ENCODE measurements at places on chromosomes 6 and 20.

GRCh38 chr20:53220482-53221307, 248.5 kb downstream of the TSHZ2 start:
- DNase-seq, result no peak

- DNase-seq, result no peak
Observed at GRCh38 chr6:99064834-99065233, 117.1 kb upstream of the FBXL4 start.

GRCh38 chr6:17167327-17167979, 65.6 kb downstream of the STMND1 start:
- no peak for DNase-seq

DNA sequence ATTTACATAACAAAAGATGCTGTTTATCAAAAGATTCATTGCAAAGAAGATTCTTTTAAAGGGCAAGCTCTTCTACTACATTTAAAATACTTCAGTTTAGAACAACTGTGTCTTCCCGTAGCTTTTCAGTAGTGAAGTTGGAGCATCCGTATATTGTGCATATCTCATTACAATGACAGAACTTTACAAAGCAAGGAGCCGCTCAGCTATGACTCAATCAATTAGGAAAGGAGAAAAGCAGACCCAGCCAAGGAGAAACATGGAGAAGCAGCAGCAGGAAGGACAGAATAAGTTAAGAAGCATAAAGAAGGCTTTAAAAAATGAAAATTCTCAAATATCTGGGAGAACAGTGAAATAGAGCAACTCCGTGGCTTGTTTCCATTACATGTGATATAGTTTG, 132.6 kb upstream of the SMLR1 start:
- DNase-seq, result no peak

- peak; percentile 47 for DNase-seq
Observed at GRCh38 chr6:166244353-166245045, 63.7 kb downstream of the PRR18 start.

DNA sequence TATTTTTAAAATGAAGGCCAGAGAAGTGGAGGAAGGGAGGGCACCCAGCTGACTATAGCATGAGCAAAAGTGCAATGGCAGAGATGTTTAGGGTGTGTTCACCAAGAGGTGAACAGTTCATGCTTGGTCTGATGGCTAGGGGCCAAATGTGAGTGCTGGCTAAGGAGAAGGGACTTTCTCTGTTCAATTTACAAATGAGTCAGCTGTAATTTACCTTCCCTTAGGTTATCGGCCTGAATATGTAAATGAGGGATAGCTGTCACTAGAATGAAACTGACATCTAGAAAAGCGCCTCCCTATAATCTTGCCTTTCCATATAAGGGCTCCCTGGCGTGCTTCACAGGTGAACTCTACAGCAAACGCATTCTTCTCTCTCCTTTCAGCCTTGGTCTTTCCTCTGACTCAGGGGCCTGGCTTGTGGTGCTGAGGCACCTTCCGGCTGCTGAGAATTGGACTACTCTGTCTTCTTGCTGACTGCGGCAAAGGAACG, 114.7 kb upstream of the BACH2 start:
- DNase-seq, result peak; percentile 35

- peak; percentile 46 for DNase-seq
Observed at GRCh38 chr20:44990425-44990824, 24.1 kb downstream of the STK4 start.

GRCh38 chr6:85465762-85466161, 15.9 kb downstream of the NT5E start:
- DNase-seq, result no peak

- no peak for DNase-seq
Observed at GRCh38 chr20:3547906-3548305, 77.1 kb downstream of the ATRN start.

- peak; percentile 88 for DNase-seq
Observed at GRCh38 chr20:43749734-43750294, 23.0 kb upstream of the GTSF1L start.

DNA sequence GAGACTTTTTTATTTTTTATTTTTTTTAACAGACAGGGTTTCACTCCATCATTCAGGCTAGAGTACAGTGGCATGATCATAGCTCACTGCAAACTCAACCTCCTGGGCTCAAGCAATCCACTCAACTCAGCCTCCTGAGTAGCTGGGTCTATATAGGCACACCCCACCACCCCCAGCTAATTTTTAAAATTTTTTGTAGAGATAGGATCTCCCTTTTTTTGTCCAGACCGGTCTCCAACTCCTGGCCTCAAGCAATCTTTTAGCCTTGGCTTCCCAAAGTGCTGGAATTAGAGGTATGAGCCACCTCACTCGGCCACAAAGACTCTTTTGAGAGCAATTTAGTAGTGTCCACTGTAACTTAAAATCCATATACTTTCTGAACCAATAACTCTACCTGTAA, 103.3 kb upstream of the DST start:
- no peak for DNase-seq

DNA sequence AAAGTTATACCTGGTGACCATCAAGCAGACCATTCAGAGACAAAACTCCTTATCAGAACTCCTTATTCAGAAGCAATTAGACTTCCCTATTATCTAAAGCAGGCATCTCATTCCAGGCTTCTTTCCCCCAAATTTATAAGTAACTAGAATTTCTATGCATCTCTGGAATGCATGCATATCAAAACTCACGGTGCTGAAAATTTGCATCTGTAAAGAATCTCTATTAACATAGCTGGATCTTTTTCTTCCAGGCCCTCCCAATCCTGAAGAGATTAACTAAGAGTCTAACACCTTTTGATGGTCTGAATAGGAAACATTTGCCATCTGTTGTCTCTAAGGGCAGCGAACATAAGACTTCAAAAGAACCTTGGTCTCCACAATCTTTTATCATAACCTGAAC, 22.8 kb upstream of the SLC52A3 start:
- no peak for DNase-seq

GRCh38 chr6:148945301-148946021, 198.6 kb downstream of the UST start:
- DNase-seq, result no peak

- DNase-seq, result no peak
Observed at GRCh38 chr6:1695546-1696462, 86.1 kb downstream of the FOXC1 start.

DNA sequence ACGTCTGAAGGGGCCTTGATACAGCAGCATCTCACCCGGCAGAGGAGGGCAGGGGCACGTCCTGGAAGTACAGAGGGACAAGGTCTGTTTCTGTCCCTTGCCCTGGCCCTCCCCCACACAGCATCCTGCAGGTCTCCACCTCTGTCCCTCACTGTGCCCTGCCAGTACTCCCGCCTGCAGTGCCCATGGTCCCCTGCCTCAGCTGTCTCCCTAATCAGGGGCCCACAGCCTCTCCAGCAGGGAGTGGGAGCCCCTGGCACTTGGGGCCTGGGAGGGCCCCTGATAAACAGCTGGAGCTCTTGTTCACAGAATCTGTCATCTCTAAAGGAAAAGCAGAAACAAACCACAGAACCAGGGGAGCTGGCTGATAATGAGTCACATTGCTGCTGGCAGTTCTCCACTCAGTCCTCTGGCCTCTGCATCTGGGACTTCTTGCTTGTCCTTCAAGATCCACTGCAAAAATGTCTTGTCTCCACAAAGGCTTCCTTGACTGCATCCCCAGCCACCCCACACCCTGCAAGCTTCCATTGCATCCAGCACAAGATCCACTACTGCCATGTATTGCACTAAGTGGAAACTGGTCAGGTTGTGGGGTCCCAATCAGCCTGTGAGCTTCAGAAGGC, 33.2 kb upstream of the TAF8 start:
- DNase-seq, result no peak

DNA sequence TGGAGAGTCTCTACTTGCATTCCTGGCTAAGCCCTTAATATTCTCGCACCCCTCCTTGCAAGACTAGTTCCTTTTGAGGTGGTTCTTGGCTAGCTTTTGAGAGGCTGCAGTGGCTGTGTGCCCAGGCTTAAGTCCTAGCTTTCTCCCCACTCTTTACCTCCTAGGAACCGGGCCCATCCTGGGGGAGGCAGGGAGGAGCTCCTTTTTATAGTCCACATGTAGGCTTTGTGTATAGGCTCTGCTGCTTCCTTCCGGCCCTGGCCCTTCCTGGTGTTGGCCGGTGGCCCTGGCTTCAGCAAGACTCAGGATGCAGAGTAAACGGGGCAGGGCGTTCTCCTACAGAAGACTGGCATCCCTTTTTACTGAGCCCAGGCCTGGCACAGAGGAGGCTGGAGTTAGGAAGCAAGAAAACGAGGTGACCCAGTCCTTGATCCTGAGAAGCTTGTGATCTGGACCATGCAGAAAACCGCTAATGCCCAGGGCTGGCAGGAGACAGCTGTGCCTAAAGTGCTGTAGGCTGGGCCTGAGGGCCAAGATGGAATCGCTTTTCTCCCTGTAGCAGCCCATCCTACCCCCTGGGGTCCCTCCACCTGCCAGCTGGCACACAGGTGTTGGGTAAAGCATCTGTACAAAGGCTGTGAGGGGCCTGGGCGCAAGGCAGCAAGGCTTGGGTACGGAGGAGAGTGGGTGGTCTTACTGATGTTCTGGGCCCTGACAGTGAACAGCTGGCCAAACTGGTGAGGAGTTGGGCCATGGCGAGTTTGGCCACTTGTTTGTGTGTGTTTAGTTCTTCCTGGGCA, 8.7 kb downstream of the PLCG1 start:
- no peak for DNase-seq

DNA sequence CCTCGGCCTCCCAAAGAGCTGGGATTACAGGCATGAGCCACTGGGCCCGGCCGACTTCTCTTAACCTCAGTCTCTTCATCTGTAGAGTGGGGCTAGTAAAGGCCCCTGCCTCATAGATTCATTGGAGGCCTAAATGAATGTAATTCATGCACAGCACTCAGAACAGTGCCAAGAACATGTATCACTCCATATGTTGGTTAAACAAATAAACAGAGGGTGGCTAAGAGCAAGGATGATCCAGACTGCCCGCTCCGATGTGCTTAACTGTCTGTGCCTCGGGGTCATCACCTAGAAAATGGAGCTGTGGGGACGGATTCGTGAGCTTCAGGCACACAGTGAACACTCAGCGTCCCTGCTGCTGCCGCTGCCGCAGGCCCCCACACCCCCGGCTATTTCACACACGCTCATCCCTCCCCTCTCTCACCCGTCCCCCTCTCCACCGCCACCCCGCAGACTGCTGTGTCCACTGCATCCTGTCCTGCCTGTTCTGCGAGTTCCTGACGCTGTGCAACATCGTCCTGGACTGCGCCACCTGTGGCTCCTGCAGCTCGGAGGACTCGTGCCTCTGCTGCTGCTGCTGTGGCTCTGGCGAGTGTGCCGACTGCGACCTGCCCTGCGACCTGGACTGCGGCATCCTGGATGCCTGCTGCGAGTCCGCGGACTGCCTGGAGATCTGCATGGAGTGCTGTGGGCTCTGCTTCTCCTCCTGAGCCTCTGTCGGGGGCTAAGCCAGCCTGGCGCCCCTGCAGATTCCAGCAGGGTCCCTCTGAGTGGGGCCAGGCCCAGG, 14.8 kb downstream of the MDFI start:
- DNase-seq, result no peak

- no peak for DNase-seq
Observed at GRCh38 chr6:108687921-108688320, 127.2 kb downstream of the FOXO3 start.

DNA sequence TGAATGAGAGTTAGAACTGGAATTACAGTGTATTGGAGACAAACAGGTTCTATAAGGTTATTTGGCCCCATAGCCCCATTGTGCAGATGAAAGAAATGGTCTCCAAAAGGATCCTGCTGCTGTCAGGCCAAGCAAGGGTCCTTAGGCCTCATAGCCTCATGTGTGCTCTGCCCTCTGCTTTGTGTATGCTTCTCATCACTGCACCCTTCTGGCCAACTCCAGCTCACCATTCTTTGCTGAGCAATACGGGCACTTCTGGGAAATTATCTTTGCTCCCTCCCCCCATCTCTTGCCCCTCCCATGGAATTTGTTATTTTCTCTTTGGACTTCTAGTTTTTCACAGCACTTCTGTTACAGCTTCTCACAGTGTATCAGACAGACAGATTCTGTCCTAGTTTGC, 298.8 kb downstream of the FOXA2 start:
- DNase-seq, result no peak

- DNase-seq, result no peak
Observed at GRCh38 chr20:53718142-53719021, 124.7 kb upstream of the ZNF217 start.

GRCh38 chr6:87393026-87393622, 14.6 kb upstream of the CFAP206 start:
- peak; percentile 9 for DNase-seq

All from CD4-positive, alpha-beta T cell (primary cell).